ENCODE measurements at places on chromosomes 13 and 19.

DNA sequence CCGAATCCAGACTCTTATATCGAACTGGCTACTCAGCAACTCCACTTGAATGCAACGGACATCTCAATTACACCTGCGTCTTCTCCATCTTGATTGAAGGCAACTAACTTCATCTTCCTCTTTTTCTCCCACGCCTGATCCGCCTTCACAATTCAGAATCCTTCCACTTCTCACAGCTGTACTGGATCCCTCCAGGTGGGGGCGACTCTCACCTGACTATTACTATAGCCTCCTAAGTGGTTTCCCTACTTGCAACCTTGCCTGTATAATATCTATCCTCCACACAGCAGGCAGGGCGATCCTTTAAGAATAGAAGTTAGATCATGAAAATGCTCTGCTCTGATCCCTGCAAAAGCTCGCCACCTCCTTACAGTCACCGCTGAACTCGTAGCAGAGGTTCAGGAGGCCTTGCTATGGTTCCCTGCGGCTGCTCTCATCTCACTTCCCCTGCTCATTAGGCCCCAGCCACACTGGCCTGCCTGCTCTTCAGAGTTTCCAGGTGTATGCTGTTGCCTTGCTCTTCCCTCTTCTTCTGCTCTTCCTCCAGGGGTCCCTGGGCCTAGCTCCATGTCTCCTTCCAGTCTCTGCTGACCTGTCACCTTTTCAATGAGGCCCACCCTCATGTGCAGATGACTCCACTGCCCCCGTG lies 31.9 kb downstream of the RFXAP start:
- DNase-seq = no peak

- DNase-seq = no peak
Observed at GRCh38 chr19:4585556-4585955, 26.1 kb upstream of the SEMA6B start.

DNA sequence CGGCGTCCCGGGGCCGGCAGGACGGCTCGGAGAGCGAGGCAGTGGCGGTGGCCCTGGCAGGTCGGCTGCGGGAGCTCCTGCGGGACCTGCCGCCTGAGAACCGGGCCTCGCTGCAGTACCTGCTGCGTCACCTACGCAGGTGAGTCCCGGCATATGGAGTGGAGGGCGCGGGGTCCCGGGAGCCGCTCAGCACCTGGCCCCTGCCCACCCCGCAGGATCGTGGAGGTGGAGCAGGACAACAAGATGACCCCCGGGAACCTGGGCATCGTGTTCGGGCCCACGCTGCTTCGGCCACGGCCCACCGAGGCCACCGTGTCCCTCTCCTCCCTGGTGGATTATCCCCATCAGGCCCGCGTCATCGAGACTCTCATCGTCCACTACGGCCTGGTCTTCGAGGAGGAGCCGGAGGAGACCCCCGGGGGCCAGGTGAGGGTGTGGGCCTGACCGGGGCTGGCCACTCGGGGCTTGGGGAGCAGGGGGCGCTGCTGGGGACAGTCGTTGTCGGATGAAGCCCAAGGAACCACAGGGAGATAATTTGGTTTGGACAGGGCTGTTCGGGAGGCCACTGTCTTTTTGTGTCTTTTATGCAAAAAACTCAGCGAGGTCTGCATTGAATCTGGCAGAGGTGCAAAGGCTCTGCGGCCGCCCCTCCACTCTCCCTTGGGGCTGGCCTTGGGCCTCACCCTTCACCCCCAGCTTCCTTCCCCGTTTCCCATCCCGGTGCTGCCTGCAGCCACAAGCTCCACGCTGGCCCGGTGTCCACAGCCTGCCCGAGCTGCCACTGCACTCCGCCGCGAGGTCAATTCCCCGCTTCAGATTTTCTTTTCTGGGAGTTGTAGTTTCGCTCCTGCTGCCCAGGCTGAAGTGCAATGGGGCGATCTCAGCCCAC lies 12.0 kb downstream of the POLR2E start:
- DNase-seq = no peak

- no peak for DNase-seq
Observed at GRCh38 chr19:35042056-35042730, 672 bp downstream of the HPN start.

GRCh38 chr19:47227352-47228167 lies 3.4 kb downstream of the BBC3 start:
- DNase-seq = no peak

- peak; percentile 46 for DNase-seq
Observed at GRCh38 chr19:18167975-18168645, 5.5 kb upstream of the IFI30 start.

GRCh38 chr13:102394158-102395053 lies 7.4 kb downstream of the FGF14 start:
- peak; percentile 97 for DNase-seq

- DNase-seq = no peak
Observed at GRCh38 chr19:10290357-10290875, 664 bp downstream of the ICAM5 start.

DNA sequence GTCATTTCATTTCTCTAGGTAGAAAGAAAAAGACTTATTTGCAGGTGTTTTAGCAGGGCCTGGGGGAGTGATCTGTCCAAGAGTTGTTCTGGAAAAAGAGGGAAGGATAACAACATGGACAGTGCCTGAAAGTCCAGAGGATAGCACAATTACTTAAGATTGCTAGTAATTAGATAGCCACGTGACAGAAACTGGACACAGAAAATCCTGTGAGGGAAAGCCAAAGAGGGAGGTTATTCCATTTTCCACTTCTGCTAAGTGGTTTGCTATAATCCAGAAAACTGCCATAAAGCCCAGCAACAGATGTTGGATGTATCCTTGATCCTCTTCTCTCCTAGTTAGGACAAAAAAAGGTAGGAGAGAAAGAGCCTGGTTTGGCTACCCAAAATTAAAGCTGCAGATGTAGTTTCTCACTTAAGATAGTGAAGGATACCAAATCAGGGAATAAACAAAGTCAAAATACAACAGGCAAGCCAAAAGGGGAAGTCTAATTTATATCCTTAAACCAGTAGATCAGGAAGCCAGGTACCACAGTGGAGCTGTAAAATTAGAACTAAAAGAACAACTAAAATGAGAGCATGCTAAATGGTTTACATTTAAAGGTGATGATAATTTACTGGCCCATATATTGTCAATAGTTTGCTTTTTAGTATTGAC lies 140.2 kb downstream of the VWA8 start:
- DNase-seq = no peak

DNA sequence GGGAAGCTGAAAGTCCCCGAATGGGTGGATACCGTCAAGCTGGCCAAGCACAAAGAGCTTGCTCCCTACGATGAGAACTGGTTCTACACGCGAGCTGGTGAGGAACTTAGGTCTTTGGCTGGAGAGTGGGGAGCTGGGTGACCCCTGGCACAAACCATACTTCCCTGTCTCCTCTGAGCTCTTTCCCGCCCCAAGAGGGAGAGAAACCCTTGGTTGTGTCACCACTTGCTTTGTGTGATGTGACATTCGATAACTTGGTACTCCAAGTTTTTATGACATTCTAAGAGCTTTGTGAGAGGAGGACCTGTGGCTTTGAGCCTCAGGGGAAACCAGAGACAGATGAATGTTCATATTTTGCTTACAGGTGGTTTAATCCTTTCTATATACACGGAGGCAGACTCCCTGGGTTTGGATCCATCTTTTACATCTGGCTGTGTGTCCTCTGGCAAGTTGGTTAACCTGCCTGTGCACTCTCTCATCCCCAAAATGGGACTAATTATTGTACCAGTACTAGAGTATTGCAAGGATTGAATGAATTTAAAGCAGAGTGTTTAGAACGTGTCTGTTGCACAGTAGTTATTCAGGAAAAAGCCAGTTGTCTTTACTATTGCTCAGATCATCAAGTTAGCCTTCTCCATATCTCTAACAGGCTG lies 1.2 kb downstream of the RPS19 start:
- DNase-seq = no peak

DNA sequence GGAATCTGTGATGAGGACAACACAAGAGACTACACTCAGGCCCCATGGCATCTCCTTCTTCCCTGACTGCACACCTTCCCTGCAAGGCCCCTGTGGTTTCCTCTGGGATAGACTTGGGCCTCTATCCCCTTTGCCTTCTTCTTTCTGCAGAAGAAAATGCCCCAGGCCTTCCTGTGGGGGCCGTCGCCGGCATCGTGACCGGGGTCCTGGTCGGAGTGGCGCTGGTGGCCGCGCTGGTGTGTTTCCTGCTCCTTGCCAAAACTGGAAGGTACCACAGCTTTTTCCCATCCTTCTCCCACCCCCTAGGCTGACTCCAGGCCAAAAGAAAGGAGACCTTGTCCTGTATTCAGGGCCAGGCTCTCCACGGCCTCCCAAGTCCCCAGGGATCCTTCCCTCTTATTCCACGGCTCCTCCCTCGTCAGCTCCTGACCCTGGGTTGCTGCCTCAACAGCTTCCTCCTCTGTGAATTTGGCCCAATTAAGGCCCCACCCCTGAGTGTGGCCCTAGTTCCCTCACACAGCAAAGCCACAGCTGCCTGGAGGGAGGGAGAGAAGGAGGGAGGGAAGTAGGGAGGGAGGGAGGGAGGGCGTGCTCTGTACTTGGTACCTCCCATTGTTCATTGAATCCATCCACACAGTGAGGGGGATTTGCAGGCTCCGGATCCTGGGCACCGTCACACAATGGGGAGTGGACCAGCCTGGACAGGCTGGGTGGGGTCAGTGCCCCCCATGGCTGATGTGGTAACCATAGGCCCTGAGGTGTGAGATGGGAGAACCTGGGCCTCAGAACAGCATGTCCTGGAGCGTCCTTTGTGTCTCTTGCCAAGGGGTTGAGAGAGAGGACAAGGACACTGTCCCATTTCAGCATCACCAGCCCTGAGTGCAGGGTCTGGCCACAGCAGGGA lies 12.5 kb downstream of the CEACAM3 start:
- no peak for DNase-seq

- no peak for DNase-seq
Observed at GRCh38 chr13:21033856-21034602, 27.4 kb downstream of the LATS2 start.

GRCh38 chr13:40970803-40971202 lies 48.3 kb downstream of the ELF1 start:
- no peak for DNase-seq

GRCh38 chr13:50512474-50513299 lies 330.8 kb downstream of the DLEU7 start:
- peak; percentile 16 for DNase-seq

GRCh38 chr19:1422943-1423342 lies 15.3 kb upstream of the RPS15 start:
- DNase-seq = no peak

DNA sequence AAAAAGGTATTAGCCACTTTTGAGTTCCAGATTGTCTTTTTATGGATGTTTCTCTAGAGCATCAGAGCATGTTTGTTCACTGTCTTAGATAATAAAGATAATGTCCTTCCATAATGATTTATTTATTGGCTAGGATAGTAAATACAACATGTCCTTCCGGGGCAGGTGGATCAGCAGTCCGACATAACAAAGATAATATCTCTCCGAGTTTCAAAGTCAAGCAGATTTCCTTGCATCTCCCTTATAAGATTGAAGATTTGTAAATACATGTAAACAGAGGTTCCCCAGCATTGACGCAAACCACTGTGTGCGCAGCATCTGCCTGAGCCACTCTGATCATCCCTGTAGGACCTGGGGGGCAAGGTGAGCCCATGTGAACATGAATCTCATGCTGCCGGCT lies 8.8 kb upstream of the KLK15 start:
- no peak for DNase-seq

DNA sequence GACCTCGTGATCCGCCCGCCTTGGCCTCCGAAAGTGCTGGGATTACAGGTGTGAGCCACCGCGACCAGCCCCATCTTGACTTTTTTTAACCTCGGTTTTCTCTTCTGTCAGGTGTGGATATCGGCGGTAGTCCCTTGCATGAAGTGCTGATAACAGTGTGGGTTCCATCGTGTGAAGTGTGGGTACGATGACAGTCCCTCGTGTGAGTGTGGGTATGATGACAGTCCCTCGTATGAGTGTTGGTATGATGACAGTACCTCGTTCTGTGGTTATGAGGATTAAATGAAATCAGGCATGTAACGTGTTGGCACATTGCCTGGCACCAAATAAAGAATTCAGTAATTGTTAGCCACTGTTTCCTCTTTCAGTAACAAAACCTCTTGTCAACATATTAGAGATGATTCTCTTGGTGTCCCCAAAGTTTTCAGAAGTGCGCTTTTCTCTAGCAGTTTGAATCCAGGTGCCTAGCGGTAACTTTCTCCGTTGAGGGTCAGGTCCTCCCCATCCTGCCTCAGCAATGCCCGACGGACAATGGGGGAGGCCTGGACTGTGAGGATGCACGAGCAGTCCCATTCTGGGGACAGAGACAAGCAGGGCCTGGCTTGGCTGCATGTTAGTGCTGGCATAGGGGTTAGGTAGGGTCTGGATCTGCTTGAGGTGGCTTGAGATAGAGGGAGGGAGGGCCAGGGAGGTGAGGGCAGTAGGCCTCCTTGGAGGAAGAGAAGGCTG lies 15.3 kb downstream of the GATAD2A start:
- no peak for DNase-seq

DNA sequence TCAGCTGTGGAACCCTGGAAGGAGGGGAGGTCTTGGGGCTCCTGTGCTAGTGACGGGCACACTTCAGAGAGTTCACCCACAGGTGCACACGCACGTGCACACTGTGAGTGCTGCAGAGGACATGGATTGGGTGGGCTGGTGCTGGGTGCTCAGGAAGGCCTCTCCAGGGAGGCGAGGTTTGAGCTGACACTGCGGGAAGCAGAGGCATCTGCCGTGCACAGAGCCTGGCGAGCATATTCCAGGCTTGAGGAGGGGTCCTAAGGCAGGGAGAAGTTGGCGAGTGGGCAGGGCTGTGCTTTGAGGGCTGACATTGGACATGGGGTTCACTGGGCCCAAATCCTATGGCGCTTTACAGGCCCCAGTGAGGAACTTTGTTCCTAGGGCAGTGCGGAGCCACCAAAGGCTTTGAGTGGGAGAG lies 25.6 kb downstream of the CCDC8 start:
- no peak for DNase-seq

GRCh38 chr19:13797058-13797440 lies 1.8 kb downstream of the ZSWIM4 start:
- DNase-seq = no peak

DNA sequence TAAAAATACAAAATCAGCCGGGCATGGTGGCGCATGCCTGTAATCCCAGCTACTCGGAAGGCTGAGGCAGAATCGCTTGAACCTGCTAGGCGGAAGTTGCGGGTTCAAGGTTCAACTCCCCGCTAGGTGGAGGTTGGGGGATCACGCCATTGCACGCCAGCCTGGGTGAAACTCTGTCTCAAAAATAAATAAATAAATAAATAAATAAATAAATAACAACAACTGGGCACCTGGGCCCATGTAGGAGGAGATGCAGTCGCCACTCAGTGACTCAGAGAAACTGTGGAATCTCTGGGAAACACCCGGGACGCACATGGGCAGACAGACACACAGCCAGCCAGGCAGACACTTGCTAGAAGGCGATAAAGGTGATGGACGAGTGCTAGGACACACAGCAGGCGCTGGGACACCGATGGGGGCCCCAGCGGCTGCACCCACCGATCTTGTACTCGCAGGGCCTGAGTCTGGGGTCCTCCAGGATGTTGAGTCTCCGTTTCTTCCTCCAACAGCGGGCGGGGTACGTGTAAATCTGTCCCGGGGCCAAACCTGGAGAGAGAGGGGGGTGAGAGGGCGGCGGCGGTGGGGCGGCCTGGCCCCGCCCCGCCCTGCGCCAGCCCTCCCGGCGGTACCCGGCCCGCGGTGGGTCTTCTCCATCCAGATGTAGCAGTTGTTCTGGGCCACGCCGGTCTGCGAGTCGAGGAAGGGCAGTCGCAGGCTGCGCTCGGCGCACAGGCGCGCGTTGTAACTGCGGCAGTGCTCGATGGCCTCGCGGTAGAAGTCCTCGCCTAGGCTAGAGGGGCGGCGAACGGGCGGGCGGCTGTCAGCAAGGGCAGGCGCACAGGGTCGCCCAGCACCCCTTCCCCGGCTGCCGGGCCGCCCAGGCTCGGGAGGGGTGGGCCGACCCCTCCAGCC lies 1.8 kb downstream of the DPF1 start:
- DNase-seq = no peak

- DNase-seq = no peak
Observed at GRCh38 chr19:3365093-3365835, 1.1 kb upstream of the NFIC start.
